ENCODE measurements at places on chromosomes 1 and 21.

DNA sequence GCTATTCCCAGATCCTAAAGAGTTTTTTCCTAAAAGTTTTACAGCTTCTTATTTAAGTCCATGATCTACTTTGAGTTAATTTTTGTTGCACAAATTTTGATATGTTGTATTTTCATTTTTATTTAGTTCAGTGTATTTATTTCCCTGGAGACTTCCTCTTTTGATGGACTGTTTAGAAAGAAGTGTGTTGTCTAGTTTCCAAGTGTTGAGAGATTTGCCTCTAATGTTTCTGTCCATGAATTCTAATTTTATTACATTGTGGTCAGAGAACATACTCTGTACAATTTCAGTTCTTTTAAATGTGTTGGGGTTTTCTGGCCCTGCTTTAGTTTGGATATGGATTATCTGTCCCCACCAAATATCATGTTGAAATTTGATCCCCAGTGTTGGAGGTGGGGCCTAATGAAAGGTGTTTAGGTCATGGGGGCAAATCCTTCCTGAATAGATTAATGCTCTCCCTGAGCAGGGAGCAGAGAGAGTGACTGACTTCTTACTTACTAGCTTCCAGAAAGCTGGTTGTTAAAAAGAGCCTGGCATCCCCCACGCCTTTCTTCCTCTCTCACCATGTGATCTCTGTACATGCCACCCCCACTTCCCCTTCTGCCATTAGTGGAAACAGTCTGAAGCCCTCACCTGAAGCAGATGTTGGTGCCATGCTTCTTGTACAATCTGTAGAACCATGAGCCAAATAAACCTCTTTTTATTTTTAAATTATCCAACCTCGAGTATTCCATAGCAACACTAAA, 4.6 kb downstream of the CHD1L start:
- DNase-seq = no peak

GRCh38 chr1:201251411-201251810, 31.9 kb upstream of the PKP1 start:
- DNase-seq = no peak

DNA sequence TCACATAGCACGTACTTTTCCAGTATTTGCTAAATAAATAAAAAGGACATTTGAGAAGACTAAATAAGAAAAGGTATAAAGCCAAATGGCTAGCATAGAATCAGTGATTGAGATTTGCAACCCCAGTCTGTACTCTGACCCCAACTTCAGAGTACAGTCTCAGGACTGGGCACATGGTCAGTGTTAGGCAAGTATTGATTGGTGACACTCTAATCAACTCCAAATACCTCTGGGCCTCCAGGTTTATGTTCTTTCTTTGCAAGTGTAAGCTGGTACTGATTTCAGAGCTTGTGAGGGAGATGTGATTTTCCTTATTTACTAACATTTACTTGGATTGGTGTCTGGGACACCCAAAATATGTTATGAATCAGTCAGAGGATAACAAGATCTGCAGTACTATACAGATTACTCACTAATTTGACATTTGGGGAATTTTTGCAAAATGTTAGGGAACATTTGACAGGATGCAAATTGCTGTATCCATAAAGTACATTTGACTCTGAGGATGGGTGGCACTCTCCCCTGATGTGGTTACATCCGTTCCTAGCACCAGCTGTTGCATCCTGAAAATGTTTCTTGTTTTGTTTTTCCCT, 34.2 kb downstream of the LMO4 start:
- no peak for DNase-seq

- DNase-seq = no peak
Measured at GRCh38 chr1:188363943-188364342, 1535.2 kb downstream of the PLA2G4A start.

GRCh38 chr1:194084755-194085154, 898.3 kb upstream of the B3GALT2 start:
- no peak for DNase-seq

DNA sequence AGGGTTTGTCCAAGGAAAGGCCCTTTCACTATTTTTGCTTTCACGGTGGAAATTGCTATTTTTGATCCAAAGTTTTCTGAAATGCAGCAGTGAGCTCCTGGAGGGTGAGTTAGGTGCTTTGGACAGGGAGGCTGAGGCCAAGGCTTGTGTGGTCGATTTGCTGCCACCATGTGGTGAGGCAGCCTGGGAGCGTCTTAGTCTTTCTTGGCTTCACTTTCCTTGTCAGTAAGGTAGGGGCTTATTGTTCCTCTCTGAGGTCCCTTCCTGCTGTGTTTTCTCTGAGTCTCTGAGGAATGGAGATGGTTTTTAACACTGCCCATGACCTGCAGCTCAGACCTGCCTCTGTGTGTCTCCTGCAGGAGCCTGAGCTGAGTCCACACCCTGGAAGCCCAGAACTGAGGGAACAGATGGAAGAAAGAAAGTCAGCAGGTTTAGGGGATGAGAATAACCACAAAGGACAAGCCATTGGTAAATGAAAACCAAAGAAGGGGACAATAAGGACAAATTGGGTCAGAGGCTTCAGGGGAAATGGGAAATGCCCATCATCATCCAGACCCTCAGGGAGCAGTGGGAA, 20.1 kb upstream of the S100A10 start:
- no peak for DNase-seq

- DNase-seq = no peak
Measured at GRCh38 chr1:153526132-153526543, 9.7 kb downstream of the S100A6 start.

DNA sequence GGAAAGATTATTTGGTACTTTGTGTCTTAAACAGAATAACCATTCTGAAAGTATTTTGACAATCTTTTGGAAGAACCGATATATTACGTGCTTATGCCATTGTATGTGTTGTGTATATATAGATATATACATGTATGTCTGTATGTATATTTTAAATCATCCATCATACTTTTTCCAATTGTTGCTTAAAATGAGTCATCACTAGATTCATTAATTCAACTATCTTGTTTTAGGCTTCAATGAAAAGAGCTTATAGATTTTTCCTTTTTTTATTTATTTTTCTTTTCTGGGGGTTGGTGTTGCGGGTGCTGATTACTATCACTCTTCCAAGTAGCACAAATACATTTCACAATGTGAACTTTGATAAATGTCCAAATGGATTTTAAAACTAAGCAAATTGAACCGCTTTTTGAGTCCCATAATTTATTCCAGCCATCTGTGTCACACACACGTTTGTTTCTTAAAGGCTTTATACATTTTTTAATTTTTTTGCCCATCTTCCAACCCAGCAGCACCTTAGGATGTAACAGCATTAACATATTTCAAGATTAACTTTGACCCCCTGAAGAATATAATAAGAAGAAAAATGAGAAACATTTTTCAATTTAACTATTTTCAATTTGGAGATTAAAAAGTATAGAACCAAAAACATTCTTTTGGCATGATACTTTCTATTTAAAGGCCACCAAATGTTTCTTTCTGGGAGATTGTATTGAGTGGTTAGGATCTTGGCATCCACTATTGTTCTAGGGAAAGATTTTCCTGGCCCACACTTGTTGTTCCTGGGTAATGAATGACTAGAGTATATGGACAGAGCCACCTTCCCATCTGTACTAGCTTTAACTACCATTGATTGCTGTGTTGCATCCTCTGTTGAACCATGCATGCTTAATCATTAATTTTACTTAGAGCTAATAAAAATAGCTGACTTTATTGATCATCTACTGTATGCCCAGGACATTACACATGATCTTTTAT, 9.3 kb upstream of the DPYD start:
- no peak for DNase-seq

- DNase-seq = no peak
Measured at GRCh38 chr1:163422738-163423404, 101.1 kb downstream of the NUF2 start.

GRCh38 chr1:197638316-197638715, 137.0 kb downstream of the DENND1B start:
- no peak for DNase-seq

DNA sequence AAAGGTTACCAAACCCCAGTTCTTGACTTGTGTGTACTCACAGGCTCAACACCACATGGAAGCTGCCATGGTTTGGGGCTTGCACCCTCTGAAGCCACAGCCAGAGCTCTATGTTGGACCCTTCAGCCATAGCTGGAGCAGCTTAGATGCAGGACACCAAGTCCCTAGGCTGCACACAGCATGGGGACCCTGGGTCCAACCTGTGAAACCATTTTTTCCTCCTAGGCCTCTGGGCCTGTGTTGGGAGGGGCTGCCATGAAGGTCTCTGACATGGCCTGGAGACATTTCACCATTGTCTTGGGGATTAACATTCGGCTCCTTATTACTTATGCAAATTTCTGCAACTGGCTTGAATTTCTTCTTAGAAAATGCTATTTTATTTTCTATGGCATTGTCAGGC, 62.1 kb upstream of the PRRX1 start:
- DNase-seq = no peak

- no peak for DNase-seq
Measured at GRCh38 chr1:114353262-114353661, 157.7 kb downstream of the TRIM33 start.

DNA sequence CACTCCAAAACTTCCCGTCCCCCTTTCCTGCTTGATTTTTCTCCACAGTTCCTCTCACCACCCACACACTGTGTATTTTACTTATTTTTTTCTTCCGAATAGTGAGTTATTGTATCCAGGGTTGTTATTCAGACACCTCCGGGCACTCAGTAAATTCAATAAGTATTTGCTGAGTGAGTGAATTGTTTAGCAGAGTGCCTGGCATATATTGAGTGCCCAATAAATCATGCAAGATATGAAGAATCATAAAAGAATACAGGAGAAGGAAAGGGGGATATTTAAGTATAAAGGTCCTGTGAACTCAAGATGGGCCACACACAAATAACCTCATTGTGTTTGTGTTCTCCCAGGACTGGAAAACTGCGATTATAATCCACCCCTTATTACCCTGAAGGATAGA, 139.9 kb downstream of the GALNT2 start:
- DNase-seq = no peak

GRCh38 chr21:21210552-21210951, 212.3 kb downstream of the NCAM2 start:
- no peak for DNase-seq

DNA sequence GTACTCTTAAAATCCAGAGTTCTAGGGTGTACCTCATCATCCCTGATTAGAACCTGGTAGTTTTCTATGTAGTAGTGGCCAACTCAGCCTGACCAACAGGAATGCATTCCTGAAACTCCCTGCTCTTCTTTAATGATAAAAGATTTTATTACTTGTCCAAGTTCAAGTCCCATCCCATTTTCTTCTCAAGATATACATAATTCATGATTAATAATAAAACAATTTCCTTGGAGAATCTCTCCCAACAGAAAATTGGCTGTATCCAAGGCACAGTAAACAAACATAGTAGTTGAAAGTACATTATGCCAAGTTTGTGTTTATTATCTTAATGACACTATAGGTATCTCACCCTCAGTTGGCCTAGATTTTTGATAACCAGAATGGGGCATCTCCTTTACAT, 714.1 kb upstream of the ADAMTS5 start:
- DNase-seq = no peak

DNA sequence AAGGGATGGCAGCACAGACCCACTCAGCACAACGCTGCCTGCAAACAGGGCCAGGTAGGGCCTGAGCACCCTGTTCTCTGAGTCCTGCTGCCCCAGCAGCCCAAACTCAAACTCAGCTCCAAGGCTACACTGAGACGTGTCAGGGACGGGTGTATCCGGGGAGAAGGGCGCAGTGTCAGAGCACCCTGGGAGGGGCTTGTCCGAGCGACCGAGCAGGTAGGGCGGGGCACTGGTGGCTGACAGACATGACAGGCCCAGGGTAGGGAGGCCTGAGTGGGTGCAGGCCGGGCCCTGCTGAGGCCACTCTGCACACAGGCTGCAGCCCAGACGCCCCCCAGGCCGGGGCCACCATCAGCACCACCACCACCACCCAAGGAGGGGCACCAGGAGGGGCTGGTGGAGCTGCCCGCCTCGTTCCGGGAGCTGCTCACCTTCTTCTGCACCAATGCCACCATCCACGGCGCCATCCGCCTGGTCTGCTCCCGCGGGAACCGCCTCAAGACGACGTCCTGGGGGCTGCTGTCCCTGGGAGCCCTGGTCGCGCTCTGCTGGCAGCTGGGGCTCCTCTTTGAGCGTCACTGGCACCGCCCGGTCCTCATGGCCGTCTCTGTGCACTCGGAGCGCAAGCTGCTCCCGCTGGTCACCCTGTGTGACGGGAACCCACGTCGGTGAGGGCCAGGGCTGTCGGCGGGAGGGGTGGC, 5.5 kb downstream of the SCNN1D start:
- DNase-seq = no peak

DNA sequence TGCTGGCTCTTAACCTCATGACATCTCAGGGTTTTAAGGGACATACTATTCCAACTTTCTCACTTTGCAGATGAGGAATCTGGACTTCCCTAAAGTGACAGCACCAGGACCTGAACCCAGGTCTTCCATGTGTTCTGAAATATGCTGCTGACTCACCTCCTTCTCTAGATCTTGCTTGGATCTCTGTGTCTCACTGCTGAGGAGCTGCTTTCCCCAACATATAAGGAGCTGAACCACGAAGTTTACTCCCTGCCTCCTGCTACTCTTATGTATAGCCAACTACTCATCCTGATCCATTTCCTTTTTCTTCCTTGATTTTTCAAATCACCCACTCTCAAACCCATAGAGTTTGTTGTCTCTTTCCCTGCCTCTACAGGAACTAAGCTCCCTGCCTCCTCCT, 38.2 kb downstream of the ALG14 start:
- no peak for DNase-seq

DNA sequence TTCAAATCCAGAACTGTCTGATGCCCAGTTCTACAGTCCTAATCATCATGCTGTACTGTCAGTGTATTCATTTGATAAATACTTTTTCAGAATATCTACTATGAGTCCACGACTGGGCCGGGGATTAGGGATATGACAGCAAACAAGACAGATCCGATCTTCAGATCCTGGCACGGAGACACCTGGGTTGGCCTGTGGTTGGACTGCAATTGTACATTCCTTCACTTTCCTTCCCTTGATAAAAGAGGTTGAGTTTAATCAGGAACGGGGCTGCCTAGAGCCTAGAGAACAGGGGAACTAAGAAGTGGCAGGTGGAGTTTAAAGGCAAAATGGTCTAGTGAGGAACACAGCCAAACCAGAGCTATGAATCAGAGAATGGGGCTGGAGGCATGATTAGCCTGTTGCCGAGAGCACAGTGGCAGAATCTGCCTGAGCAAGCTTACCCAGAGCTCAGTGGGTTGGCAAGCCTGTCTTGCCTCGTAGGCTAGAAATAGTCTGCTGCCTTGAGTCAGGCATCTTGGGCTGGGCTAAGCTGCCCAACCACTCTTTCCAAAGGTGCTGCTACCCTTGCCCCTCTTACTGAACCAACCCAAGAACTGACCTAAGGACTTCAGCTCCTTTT, 38.1 kb upstream of the PTCH2 start:
- peak; percentile 51 for DNase-seq

DNA sequence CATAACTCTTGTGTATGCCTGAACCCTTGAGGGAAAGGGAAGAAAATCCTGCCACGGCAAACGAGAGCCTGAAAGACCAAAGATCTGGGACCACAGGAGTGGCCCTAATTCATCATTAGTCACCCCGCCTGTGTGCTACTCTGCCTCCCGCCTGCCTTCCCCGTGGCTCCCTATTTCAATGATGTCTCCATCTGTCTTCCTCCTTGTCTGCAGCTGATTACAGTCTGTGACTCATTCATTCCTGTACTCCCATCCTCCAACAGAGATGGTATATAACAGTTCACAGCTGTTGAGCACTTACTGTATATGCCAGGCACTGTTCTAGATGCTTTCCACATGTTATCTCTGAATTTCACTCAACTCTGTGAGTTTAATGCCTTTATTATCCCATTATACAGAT, 96.6 kb downstream of the SEC16B start:
- DNase-seq = peak; percentile 6
